ENCODE measurements at places on chromosomes 6 and 20.

GRCh38 chr20:10920396-10920795, 246.6 kb upstream of the JAG1 start:
- DNase-seq = no peak

DNA sequence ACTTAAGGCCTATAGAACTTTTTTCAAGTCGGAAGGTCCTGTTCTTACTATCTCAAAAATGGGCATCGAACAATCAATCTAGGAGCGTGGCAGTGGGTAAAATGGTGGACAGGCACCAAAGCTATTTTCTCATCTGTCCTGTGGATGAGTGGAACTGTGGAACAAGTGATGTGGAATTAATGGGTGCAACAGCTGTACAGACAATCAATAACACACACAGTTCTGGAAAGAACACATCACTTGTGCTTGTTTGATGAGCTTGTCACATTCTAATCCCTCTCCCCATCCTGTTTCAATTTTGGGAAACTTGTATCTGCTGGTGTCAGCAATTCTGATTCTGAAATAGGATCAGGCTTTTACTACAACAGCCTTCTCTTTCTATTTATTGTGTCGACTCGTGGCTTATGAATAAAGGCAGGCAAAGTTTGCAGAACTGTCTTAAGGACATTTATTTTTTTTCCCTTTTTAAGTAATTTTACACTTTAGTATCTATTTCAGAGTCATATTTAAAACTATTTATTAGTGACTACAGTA, 11.5 kb downstream of the RBM24 start:
- no peak for DNase-seq

DNA sequence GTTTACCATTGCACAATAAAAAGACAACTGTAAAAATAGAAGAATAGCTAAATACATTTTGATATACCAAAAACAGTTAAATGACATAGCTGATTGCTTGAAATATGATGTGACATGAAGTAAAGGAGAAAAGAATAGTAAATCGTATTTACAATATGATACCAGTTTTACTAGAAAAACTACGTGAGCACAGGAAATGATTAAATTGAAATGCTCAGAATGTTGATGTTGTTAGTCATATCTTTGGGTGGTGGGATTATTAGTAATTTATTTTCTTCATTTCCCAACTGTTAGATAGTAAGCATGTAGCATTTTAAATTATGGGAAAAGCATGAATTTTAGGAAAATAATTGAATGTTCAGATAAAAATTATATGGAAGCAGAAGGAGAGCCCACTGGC, 268.3 kb upstream of the TAB2 start:
- no peak for DNase-seq

DNA sequence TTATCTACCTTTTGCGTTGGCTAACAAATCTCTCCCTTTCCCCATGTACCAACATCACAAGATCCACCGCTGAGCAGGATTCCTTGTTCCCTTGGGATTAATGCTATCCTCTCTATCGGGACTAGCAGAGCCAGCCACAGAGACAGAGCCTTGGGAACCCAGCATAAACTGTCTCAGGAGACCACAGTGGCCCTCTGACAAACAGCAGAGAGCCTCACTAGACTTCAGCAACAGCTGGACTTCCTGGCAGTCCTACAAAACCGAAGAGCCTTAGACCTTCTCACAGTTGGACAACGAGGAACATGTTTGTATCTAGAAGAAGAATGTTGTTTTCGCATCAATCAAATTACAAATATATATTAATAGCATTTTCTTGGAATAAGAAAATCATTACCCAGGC, 39.6 kb upstream of the POU5F1 start:
- DNase-seq = no peak

DNA sequence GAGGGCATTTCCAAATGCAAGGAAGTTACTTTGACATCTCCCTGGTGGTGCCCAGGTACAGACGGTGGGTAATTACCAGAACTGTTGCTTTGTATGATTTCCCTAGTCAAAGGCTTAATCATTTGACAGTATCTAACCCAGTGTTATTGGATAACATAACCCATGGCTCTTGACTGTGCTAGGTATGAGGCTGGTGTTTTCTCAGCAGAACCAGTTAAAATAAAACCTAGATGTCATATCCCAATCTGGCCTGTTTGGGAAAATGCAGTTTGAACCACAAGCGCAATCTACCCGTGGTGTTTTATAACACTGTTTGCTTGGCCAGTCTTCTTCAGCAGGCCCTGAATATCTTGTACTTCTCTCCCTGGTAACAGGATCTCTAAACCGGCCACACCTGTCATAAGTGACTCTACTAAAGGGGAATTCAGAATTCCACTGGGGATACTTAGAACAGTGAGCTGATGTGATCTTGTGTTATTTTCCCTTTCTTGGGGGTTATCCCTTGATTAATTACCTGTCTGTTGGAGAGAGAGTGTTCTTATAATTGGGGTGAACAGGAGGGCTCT, 32.8 kb downstream of the PPP1R14C start:
- DNase-seq = no peak

DNA sequence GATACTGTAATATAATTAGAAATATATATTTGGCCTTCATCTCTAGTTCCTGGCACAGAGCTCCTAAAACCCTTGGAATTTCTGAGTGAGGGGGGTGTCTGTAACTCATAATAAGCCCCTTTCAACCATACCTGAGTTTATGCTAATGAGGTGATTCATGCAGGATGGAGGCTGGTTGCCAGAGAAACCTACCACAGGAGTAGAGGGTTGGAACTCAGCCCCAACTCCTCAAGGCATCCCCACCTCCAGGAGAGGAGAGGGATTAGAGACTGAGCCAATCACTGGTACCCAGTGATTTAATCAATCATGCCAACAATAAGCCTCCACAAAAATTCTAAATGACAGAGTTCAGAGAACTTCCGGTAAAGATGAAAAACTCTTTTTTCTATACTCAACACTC, 17.5 kb downstream of the UQCC1 start:
- no peak for DNase-seq

- no peak for DNase-seq
Observed at GRCh38 chr6:123928529-123928928, 124.9 kb downstream of the NKAIN2 start.

DNA sequence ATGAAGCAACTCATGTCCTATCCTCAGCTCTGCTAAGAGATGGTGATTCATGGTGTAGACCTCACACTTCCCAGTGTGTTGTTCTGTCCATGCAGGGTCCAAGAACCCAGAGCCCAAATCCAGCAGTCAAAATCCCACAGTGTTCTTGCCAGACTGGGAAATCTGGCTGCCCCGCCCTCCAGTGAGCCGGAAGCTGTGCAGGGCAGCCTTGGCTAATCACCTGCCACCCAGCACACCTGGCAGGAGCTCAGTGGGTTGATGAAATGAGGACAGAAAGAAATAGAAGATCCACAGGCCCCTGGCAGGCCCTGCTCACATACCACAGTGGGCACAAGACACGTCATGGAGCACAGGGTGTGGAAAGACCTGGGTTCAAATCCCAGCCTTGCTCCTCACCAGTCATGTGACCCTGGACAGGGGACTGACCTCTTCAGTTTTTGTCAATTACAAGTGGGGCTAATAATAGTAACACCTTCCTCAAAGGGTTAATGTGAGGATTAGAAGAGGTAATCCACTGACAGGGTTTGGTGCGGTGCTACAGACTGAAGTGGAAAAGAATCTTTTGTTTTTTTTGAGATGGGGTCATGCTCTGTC, 13.6 kb upstream of the GUCA1A start:
- DNase-seq = no peak

DNA sequence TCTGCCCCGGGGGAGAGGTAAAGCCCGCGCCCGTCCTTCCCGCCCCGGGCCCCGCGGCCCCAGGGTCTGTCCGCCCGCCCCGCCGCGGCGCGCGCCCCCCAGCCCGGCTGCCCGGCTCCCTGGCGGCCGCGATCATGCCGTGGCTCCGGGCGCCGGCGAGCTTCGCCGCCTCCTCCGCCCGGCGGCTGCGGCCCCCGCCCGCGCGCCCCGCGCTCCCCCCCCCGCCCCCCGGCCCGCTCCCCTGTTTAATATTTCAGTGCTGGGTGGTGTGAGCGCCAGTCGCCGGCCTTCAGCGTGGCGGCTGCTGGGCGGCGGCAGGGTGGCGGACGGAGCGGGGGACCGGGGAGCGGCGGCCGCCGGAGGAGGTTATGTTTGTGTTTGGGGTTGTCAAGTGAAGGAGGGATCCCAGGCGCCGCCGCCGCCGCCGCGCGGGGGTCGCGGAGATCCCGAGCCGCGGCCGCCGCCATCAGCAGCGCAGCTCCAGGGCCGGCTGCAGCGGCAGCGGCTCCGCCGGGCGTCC, at the start of gene HIVEP1:
HIVEP1 (plus strand) TSS at position 275 of the 520 bp plus-strand sequence. CDS start 3,317 bp downstream, outside the sequence.
- no peak for DNase-seq

GRCh38 chr6:105318660-105319059, 84.2 kb downstream of the PREP start:
- no peak for DNase-seq

DNA sequence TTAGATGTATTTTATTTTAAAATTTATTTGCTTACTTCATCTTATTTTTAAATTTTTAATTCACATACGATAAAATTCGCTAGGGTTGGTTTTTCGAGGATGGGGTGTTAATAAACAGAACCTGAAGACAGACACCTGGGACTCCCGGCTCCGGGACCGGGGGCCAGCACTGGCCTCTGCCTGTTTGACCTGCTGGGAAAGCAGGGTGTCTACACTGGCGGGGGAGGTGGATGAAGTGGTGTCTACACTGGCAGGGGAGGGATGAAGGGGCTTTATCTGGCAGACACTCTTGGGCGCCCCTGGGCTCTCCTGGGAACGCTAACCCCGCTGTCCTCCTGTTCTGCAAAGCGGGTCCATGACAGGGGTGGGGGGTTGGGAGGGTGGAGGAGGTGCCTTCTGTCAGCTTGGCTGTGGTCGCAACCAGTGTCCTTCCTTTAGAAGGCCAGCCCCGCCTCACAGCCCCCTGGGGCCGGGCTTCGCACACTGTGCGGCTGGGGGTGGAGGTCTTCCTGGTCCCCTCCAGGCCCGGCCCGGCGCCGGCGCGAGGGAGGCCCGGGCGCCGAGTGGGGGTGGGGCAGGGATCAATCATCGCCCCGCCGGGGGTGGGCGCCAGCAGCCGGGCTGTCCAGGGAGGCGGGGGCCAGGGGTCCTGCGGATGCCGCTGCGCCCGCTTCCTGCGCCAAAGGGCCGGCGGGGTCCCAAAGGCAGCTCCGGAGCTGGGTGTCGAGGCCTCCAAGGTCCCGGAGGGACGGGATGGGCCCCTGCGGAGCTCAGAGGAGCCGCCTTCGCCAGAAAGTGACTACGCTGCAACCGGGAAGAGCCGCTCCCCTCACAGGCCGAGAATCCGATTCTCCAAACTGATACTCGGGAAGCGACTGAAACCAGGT, 1.8 kb downstream of the GATA5 start:
- no peak for DNase-seq

DNA sequence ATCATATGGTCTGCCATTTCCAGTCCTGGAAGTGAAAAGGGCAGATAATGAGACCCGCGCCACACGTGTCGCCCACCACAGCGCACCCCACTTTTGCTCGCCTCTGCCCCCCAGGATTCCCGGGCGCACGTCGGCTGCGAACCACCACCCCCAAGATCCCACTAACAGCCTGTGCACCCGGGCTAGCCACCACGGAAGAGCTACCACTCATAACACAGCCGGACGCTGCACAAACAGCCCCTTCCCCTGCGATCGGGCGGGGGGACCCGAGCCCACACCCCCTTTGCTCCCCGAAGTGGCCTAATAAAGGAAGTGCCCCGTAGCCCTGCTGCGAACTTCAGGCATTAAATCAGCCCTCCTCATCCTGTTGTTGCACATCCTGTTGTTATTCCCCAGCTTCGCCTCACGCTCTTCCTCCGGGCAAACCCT, 506 bp downstream of the CITED2 start:
- no peak for DNase-seq

- DNase-seq = no peak
Observed at GRCh38 chr20:24456398-24456781, 13.0 kb upstream of the SYNDIG1 start.

DNA sequence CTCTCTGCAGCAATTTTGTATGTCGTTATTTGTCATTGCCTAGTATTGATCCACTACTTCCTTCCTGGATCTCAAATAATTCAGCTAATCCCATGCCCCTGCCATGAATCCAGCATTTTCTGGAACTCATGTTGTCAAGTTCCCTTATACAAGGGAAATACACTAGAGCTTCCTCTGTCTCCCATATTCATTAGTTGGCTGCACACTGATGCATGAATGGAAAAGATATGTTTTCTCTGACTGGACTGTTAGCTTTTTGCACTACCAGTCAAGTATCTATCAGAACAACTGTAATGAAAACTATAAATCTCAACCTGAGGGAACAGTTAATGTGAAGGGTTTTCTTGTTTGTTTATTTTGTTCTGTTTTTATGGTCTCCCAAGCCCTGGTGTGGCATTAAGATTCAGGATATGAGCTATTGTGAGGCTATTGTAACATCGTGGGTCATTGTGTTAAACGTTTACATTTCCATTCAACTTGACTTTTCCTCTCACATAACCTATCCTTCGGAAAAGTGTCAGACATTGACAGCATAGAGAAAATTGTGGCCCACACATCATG, 102.5 kb upstream of the FAM8A1 start:
- DNase-seq = no peak

DNA sequence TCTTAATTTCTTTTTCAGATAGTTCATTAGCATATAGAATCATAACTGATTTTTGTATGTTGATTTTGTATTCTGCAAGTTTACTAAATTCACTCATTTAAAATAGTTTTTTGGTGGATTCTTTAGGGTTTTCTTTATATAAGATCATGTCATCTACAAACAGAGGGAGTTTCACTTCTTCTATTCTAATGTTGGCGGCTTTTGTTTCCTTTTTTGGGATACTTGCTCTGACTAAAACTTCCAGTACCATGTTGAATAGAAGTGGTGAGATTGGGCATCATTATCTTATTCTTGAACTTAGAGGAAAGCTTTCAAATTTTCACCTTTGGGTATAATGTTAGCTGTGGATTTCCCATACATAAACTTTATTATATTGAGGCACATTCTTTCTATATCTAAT, 296.9 kb downstream of the BCKDHB start:
- no peak for DNase-seq

DNA sequence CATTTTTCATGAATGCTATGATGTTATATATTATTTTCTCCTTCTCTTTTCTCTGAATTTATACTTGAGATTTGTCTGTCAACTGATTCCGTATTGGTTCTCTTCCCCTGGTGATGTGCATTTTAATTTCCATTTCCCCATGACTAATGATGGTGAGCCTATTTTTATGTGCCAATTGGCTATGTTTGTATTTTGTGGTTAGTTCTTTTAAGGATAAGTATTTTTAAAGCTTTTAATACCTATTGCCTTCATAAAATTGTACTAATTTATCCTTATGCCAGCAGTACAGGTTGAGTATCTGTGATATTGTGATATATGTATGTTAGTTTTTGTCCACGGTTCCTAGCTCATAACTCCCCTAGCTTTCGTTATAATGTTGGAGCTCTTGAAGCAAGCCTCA, 2.8 kb downstream of the POLH start:
- DNase-seq = no peak

DNA sequence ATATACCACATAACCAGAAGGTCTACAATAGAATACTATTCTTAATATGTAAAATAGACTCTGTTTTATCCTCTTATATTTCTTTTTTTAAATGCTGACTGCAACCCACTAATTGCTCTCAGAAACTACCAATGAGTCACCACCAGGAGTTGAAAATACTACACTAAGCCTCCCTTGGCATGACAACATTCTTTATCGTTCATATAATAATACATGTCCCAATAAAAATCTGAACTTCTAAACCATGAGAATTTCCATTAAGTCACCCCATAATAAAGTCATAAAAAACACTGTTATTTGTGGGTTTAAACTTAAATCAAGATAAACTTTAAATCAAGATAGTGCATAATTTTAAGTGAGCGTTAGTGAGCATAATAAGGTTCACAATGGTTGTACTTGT, 4.2 kb downstream of the HACE1 start:
- no peak for DNase-seq

GRCh38 chr6:166005944-166006899, 161.4 kb downstream of the TBXT start:
- no peak for DNase-seq
